ENCODE measurements at places on chromosomes 13 and 19.
A peak's percentile ranks its signal among the peaks of the same experiment; 100 is the strongest.

- no peak for DNase-seq
Measured at GRCh38 chr19:10808937-10809649, 26.9 kb downstream of the TMED1 start.

DNA sequence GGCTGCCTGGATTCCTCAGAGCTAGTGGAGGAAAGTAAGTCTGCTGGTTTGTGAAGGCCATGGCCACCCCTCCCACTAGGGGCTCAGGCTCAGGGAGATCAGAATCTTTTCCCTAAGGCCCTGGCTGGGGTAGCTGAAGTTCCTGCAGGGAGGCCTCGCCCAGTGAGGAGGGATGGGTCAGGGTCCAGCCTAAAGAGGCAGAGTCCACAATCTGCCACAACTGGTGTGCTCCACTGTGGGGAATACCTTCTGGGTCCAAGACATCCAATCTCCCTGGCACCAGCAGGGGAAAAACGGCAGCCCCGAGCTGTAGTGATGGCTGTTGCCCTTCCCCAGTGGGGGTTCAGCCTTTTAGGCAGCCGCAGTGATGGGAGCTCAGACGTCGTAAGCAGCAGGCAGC is 23.2 kb downstream of the IGFL3 start:
- no peak for DNase-seq

GRCh38 chr19:6811906-6812305 is 39.4 kb downstream of the VAV1 start:
- no peak for DNase-seq

DNA sequence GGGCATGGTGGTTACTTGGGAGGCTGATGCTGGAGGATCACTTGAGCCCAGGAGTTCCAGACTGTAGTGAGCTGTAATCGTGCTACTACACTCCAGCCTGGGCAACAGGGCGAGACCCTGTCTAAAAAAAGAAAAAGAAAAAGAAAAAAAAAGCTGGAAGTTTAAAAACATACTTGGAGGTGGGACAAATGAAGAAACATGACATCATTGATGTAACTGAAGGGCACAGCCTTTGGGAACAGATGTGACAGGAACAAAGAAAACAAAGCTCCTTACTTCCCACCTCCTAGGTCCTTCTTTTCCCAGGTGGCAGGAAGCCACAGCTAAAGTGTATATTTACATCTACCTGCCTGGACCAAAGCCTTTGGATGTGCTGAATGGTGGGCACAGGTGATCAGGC is 1.9 kb downstream of the PEX11G start:
- DNase-seq: no peak

DNA sequence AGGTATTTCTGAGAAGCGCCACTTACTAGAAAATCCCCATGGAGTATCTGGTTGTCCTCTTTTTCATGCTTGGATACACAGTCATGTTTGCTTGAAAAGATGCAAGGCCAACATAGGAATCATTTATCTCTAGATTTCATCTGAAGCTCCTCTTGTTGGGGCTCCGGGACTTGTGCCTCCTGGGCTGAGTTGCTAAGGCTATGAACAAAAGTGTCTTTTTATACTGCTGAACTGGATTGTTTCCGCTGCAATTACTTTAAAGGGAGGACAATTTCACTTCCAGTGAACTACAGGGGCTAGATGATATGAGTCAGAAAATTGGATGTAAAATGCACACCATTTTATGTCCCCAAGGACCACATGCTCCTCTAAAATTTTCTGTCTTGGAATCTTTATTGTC is 114.1 kb downstream of the TNFSF13B start:
- no peak for DNase-seq

- DNase-seq: no peak
Measured at GRCh38 chr13:24036115-24036514, 124.4 kb upstream of the SPATA13 start.

GRCh38 chr13:58852076-58852475 is 1220.5 kb downstream of the PCDH17 start:
- no peak for DNase-seq

- DNase-seq: no peak
Measured at GRCh38 chr13:95624020-95624419, 20.5 kb downstream of the DZIP1 start.

- DNase-seq: peak; percentile 87
Measured at GRCh38 chr19:10580979-10581631, 6.0 kb downstream of the AP1M2 start.

- DNase-seq: no peak
Measured at GRCh38 chr13:37192956-37193355, 87.5 kb upstream of the CSNK1A1L start.

DNA sequence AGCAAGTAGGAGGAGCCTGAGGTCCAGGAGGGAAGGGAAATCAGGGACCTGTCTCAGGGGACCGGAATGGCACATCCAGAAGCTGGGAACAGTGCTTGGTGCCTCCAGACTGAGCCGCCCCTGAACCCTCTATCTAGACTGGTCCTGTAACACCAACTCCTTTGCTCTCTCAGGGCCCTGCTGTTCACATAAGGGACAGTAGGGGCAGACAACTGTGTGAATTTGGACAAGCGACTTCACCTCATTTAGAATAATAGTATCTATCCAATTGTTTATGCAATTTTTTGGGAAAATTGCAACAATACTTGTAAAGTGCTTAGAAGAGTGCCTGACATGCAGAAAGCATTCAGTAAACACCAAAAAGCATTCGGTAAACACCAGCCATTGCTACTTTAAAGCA is 14.0 kb downstream of the SYMPK start:
- DNase-seq: no peak

DNA sequence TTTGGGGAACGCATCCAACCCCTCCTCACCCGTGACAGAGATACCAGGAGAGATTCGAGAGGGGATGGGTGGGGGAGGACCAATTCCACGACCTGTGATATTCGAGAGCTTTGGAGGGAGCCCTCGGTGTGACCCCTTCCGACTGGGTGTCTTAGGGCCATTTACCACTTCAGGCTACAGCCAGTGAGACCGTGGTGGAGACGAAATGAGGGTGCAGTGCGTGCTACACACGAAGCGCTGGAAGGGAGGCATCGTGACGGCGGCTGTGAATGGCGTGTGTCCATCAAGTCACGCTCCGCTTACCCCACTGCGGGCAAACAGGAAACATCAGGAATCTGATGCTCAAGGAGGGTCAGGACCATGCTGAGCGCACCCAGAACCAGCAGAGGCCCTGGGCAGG is 10.4 kb downstream of the CTU1 start:
- no peak for DNase-seq

DNA sequence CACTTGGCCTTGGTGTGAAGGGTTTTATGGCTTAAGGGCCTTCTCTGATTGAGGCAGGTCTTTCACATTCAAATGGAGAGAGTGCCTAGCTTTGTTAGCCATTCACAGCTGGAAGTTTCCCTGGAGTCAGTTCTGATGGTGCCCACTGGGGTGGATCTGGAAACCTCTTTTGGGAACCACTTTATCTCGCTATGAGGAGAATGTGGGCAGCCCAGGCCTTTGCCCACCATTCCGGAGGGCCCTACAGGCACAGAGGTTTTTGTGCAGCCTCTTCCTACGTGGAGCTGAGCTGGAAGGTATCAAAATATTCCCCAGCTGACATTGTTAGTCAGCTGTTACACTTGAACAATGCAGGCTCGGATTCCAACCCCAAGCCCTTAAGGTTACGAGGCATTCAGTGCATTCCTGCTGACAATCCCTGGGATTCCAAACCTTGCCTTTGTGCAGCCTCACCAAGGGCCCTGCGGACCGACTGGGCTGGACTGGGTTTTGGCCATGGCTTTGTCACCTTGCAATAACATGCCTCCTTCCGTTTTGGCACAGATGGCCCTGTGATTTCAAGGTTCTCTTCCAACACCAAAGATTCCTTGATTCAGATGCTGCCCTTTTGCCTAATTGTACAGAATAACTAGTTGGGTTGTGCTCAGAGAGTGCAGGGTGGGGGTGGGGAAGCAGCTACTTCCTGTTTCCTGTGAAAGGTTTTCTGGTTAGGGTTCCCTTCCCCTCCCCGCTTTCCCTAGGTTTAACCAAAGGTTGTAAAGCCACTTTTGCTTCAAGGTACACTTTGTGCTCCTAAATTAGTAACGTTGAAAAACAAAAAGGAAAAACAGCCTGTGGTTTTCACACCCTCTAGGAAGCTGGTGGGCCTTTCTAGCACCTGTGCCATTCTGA is 27.0 kb downstream of the SAE1 start:
- DNase-seq: peak; percentile 2

DNA sequence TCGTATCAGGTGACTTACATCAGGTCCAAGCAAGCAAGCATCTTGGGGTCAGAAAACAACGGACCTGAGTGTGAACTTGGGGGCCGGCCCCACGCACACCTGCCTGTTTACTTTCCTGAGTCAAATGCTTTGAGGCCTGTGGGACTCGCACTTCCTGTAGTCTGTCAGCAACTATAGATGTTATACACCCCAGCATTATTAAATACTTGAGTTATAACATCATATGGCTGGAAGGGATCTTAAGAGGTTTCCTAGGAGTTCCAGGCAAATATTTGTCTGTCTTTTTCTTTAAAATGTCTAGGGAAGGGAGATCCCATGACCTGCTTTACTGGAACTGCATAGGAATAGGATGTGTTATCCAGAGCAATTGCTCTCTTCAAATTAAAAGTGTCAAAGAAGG is 280.6 kb downstream of the SHISA2 start:
- no peak for DNase-seq

DNA sequence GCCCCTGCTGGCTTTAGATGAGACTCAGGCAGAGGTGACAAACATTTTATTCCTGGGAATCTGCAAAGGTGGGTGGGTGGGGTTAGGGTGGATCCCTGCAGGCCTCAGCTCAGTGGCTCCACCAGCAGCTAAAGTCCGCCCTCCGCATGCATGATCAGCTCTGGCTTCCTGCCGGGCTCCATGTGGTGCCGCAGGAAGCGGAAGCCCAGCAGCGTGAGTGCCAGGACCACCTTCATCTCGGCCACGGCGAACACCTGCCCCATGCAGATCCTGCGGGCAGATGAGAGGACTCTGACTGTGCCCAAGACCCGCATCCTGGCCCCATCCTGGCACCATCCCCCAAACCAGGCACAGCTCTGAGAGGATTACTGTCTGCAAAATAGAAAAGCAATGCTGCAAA is 26.3 kb downstream of the CYP4F2 start:
- DNase-seq: no peak

- DNase-seq: no peak
Measured at GRCh38 chr13:34076943-34077703, 259.2 kb downstream of the RFC3 start.

GRCh38 chr19:16615808-16616207 is 12.2 kb downstream of the MED26 start:
- DNase-seq: no peak

DNA sequence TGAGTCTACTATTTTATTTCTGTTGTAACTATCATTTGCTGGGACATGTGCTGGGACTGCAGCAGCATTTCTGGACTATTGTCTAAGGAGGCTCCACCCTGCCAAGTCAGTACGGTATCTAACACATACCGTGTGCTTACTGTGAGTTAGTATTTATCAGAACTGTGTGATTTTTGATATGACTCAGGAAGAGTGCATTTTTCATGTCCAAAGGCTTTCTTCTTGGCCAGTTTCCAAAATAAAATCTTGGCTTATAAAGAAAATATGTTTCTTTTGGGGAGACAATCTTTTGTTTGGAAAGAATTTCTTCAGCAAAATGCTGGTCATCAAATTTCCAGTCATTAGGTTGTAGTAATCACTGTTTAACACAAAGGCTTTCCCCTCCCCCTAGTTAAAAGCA is 11.6 kb downstream of the PARP4 start:
- DNase-seq: no peak

GRCh38 chr13:57629391-57629804 is 2.1 kb upstream of the PCDH17 start:
- DNase-seq: no peak

DNA sequence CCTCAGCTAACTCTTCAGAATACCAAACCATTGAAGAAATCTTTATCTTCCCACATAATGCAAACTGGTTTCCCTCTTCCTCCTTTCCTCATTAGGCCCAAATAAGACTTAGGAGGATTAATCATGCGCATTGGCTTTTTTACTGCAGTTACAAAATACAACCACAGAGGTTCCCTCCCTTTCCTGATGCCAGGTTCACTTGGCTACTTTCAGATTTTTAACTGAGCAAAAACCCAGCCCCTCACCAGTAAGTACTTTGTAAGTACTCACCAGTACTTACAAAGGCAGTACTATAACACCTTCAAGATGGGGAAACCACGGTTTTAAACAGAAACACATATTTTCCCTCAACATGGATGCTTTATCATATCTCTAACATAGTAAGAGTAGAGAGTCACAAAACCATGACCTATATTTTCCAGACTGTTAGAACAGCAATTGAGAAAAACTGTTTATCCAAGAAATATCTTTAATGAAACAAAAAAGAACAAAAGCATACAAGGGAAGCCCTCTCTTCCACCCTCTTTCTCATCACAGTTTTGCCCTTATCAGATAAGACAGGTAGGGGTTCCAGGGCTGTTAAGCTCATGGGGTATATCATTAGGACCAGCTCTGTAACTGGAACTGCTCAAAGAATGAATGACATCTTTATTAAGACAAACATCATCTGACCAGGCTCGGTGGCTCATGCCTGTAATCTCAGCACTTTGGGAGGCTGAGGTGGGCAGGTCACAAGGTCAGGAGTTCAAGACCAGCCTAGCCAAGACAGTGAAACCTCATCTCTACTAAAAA is 12.7 kb downstream of the FOXO1 start:
- DNase-seq: no peak

- no peak for DNase-seq
Measured at GRCh38 chr13:83992566-83993358, 110.5 kb upstream of the SLITRK1 start.

- DNase-seq: peak; percentile 74
Measured at GRCh38 chr19:16702123-16702522, 17.5 kb upstream of the NWD1 start.

DNA sequence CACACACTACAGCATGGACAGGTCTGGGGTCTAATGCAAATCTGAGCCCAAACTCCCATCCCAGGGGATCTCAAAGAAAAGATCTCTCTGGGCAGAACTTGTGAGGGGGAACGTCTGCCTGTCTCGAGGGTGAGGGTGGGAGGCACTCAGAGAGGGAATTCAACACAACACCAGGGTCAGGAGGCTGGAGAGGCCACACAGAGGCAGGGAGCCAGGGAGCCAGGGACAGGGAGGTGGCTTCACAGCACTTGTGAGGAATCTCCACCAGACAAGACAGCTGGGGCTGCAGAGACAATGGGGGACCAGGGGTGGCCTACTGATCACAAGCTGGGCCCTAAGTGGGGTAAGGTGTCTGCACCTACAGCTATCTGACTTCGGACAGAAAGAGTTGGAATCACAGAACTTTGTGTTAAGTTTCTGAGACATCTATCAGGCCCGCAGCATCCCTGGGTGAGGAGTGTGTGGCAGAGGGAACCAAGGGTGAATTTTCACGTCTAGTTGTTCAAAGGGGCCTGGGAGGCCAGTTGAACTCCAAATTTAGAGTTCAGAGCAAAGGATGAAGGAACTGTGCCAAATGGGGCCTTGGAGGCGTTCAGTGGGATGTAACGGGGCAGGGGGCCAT is 12.7 kb upstream of the AKAP8L start:
- no peak for DNase-seq

DNA sequence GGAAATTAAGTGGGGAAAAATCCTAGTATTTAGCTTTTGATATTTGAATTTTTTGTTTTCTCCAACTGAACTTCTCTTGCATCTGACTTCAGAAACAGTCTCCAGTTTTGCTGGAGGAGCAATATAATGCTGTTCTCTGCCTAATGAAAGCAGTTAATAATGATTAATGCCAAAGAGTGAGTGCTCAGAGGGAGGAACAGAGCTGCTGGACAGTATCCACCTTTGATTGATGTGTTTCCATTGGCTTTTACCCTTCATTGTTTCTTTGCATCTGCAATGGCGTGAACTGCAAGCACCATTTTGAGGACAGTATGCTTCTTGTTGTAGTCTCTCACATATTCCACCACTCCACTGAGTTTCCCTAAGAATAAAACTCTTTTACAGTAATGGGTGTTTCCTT is 193.4 kb downstream of the ITGBL1 start:
- no peak for DNase-seq

- DNase-seq: no peak
Measured at GRCh38 chr13:74485757-74486156, 351.6 kb upstream of the KLF12 start.
